Osteoblast (primary cell): ENCODE measurements at places on chromosomes 3 and 15. TPM values are rescaled to one million over a fixed set of nuclear protein-coding genes. Genes with fewer than 3 reads are reported as not detected.

- DNase-seq: no peak
Measured at GRCh38 chr3:30225021-30225420, 381.4 kb upstream of the TGFBR2 start.

The DGKG gene
- 2.5 and 2.9 TPM in 2 replicates for total RNA-seq

GRCh38 chr3:101128786-101129185 lies 135.6 kb upstream of the ABI3BP start:
- DNase-seq: no peak

DNA sequence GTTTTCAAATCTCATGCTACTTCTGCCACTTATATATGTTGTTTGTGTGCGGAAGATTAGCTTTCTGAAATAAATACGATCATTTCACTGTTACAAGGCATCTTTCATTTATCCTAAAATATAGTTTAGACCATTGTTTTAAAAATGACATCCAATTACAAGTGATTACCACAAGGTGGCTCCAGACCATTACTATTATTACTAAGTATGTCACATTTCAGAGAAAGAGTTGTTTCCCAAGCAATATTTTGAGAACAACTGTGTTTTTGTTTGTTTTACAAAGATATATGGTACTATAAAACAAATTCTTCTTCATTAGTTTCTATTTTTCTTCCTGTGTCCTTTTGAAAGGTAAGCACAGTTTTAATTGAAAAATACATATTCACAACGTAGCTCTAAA lies 136.0 kb upstream of the RAP2B start:
- no peak for DNase-seq

- peak; percentile 91 for DNase-seq
Measured at GRCh38 chr3:15647611-15648167, 46.1 kb downstream of the BTD start.

GRCh38 chr3:123328851-123329635 lies 119.8 kb downstream of the ADCY5 start:
- peak; percentile 99 for DNase-seq

DNA sequence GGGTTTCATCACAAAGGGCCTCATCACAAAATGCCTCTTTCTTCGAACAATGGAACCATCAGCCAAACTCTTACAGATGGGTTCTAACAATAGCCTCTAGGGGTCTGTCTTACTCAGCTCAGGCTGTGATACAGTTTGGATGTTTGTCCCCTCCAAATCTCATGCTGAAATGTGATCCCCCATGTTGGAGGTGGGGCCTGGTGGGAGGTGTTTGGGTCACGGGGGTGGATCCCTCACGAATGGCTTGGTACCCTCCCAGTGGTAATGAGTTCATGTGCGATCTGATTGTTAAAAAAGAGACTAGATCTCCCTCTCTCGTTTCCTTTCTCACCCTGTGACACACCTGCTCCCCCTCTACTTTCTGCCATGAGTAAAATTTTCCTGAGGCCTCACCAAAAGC lies 47.9 kb upstream of the LIPC start:
- no peak for DNase-seq

The KNG1 gene
- total RNA-seq: not detected in 2 replicates

- no peak for DNase-seq
Measured at GRCh38 chr3:114856835-114857234, 290.3 kb downstream of the ZBTB20 start.

DNA sequence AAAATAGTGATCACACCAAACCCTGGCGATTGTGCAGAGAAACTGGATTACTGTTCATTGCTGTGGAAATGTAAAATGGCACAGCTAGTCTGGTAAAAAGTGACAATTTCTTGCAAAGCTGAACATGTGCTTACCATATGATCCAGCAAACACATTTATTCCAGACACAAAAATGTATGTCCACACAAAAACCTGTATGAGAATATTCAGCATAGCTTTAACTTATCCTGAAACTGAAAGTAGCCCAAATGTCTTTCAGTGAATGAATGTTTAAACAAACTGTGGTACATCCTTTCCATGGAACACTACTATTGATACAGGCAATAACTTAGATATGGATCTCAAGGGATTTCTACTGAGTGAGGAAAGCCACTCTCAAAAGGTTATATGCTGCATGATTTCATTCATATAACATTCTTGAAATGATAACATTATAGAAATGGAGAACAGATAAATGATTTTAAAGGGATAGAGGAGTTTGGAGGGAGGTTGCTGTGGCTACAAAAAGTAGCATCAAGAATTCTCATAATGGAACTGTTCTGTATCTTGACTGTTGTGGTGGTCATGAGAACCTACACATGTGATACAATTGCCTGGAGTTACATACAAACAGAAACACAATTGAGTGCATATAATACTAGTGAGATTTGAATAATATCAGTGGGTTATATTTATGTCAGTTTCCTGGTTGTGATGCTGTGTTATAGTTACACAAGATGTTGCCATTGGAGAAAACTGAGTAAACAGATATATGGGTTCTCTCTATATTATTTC lies 70.7 kb upstream of the DPH6 start:
- no peak for DNase-seq

The P2RY12 gene
- not detected in 2 replicates for total RNA-seq

DNA sequence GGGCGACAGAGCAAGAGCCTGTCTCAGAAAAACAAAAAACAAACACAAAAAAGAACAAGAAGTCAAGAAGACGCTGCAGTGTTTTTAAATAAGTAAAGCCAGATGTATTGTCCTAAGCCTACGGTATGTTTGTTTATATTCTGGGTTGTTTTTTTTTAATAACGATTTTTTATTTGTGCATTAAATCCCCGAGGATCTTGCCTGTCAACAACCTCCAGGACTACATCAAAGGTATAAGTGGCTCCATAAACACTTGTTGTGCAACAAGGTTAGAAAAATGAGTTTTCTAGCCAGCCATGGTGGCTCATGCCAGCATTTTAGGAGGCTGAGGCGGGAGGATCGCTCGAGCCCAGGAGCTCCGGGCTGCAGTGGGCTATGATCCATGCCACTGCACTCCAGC lies 26.1 kb downstream of the ITGB5 start:
- no peak for DNase-seq

The LSAMP gene
- 3.3 and 6.8 TPM in 2 replicates for total RNA-seq

GRCh38 chr3:62602129-62602770 lies 228.9 kb upstream of the FEZF2 start:
- DNase-seq: peak; percentile 34

- DNase-seq: peak; percentile 42
Measured at GRCh38 chr15:22866079-22866478, 27.6 kb downstream of the NIPA2 start.

DNA sequence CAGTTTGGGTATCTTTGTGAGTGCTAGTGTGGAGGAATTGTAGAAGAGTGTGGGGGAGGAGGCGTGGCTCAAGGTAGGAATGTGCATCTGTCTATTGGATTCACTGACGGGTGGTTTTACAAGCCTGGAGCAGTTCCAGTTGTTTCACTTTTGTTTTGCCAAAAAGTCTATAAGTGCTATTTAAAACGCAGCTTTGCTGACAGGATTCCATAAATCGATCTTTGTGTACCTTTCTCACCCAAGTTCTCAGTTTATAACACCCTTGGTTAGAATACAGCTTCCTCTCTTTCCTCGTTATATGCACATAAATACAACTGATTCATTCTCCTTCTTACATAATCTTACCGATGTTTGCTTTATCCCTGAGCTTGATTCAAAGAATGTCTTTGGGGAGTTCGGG lies 123.2 kb upstream of the UBE2E2 start:
- no peak for DNase-seq

The GLDN gene
- 0.59 and 1.1 TPM in 2 replicates for total RNA-seq

The SRGAP3 gene
- total RNA-seq: 2.5 and 4.7 TPM in 2 replicates

The CNTN3 gene
- 0.29 and 0.36 TPM in 2 replicates for total RNA-seq

DNA sequence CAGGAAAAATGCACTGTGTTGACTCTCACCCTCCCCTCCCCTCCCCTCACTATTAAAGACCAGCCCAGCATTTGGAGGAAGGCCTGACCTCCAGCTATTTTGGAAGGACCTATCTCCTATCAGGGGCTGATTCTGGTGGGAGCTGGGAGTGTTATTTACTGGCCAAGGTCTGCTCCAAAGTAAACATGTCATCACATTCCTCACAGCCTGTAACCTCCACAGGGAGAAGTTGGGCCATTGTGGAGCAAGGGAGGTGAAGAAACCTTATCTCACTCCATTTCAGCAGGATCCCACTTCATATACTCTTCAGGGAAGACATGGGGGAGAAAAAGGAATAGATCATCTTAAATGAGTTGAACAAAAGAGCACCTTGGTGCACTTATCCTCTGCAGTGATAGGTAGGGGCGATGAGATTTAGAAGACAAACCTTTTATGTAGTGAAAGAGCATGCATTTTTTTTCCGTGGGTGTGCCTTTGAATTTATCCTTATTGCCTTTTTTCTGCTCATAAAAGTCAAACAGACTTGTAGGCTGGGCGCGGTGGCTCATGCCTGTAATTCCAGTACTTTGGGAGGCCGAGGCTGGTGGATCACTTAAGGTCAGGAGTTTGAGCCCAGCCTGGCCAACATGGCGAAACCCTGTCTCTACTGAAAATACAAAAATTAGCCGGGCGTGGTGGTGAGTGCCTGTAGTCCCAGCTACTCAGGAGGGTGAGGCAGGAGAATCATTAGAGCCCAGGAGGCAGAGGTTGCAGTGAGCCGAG lies 15.6 kb upstream of the FLNB start:
- no peak for DNase-seq

DNA sequence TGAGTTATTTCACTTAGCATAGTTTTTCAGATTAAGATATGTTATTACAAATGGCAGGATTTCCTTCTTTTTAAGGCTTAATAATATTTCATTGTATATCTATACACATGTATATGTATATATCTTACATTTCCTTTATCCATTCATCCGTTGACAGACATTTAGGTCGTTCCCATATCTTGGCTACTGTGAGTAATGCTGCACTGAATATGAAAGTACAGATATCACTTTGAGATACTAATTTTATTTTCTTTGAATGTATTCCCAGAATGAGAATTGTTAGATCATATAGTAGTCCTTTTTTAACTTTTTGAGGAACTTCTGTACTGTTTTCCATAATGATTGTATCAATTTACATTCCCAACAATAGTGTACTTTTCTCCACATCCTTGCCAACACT lies 270.4 kb downstream of the NAALADL2 start:
- DNase-seq: no peak

GRCh38 chr15:88695691-88696251 lies 57.0 kb downstream of the ISG20 start:
- peak; percentile 68 for DNase-seq

- no peak for DNase-seq
Measured at GRCh38 chr3:128297401-128298138, 144.3 kb downstream of the EEFSEC start.

DNA sequence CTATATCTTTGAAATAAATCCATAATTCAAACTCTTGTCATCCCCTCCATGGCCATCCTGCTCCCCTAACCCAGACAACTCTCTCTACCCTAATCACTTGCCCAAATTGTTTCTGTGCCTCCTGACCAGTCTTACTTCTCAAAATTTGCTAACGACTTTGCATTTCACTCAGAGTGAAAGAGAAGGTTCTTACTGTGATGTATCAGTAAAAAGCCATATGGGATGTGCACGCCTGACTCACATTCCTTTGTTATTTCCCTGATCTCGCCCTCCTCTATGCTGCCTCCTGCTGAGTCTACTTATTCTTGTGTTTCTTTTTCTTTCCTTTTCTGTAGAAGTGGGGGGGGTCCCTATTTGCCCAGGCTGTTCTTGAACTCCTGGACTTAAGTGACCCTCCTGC lies 487.2 kb upstream of the FRG2C start:
- no peak for DNase-seq

DNA sequence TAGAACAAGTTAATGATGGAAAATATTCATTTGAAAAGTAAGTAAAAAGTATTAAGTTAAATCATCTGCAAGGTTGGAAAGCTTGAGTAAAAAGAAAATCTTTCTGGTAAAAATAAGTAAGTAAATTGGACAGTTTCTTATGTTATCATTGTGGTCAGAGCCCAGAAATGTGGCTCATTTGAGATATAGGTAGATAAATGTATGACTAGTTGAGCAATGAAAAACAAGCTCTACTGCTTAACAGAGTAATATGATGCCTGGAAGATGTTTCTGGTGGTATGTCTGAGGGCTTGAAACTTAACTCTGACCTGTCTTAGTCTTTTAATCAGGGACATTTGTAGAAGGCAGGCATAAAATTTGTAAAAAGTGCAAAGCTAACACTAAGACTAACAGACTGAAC lies 444.0 kb downstream of the MFSD1 start:
- DNase-seq: no peak

- DNase-seq: no peak
Measured at GRCh38 chr3:15345066-15345607, 12.8 kb upstream of the SH3BP5 start.

DNA sequence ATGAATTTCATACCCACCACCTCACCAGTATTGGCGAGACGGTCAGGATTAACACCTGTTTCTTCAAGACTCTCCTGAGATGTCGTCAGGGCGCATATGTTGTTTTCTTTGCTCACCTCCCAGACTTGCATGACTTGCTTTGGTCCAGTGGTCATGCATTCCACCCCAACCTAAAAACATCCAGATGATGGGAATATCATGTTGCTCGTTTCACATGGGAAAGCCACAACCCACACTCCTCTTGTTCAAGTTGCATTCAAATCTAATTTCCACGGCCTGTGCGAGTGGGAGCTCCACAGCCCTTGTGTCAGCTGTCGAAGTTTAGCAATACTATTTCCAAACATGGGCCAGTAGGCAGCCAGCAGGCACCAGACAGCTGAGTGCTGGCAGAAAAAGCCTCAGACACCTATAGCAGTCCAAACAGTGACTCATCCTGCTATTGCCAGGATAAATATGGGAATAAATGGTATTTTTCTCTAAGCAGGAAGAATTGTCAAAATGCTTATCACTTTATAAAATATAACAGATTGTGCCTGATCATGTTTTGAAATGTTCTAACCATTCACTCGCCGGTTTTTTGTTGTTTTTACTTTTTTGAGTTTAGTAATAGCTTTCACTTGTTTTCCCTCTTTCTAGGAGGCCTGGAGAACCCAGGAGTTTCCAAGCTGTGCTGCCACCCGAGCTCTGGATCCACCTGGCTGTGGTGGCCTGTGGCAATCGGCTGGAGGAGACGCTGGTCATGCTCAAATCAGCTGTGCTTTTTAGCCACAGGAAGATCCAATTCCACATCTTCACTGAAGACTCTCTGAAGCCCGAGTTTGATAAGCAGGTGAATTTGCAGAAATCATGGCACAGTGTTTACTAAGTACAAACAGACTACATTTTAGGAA lies 20.1 kb downstream of the GXYLT2 start:
- peak; percentile 87 for DNase-seq
